ENCODE measurements at places on chromosomes 5 and 9.

DNA sequence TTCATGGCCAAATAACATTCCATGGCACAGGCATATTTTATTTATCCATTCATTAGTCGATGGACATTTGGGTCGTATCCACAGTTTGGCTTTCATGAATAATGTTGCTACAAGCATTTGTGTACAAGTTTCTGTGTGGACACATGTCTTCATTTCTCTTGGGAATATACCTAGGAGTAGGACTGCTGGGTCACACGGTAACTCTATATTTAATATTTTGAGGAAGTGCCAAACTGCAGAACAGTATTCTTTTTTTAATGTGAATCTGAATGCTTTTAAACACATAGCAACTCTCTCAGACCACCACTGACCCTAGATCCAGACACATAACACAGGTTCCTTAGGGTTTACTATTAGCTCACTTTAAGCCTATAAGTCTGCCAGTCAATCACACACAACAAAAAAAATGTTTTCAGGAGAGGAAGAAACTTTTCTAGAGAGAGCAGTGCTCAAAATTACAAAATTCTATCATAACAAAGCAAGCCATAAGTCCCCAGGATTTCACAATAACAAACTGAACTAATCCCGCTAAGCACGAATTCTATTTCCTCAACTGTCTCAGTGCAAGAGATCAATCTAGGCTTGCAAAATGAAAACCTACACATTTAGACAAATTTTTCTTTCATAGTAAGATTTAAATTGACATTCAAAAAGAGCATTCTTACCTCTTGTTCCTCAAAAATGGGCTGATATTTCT is 41.8 kb upstream of the GABBR2 start:
- H3K36me3 ChIP-seq: no peaks in the 10 kb centered on the region
- no peak for DNase-seq
- H3K27ac ChIP-seq: no peak overlapping the region
- no peaks in the 10 kb centered on the region for H3K4me1 ChIP-seq
- no peak overlapping the region for H3K4me3 ChIP-seq

GRCh38 chr9:134557331-134557730 is 84.3 kb upstream of the COL5A1 start:
- DNase-seq: no peak
- H3K36me3 ChIP-seq: no peaks in the 10 kb centered on the region
- no peak overlapping the region for H3K4me3 ChIP-seq
- H3K4me1 ChIP-seq: peaks cover 11% of the 10 kb centered on the region

DNA sequence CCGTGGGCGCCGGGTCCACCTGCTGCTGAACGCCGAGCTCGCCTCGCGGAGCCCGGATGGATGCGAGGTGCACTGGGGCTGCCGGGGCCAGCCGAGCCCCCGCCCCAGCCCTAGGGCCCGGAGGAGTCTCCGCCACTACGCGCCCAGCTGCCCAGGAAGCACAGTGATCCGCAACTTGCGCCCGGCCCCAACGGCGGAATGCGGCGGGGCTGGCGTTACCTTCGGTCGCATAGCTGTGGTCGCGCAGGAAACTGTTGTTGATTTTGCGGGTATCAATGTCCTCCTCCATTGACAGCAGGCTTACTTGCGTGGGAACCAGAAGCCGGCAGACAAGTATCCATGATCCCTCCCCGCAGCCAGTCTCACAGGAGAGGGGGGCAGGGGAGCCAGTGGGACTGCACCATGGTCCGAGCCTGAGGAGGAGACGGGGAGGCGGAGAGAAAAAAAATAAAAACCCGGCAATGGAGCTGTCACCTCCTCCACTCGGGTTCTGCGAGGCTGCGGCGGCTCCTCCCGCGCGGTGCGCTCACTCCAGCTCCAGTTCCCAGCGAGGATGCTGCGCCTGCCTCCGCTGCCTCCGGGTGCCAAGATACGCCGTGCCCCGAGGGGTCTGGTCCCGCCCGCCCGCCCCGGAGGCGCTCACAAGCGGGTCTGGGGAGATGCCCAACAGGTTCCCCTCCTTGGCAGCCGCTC is 628 bp downstream of the PPP2R2B start:
- DNase-seq: no peak
- H3K36me3 ChIP-seq: no peaks in the 10 kb centered on the region
- H3K27me3 ChIP-seq: peaks cover 38% of the 10 kb centered on the region
- peaks cover 21% of the 10 kb centered on the region for H3K4me1 ChIP-seq

GRCh38 chr5:149037817-149038216 is 25.0 kb downstream of the SH3TC2 start:
- H3K36me3 ChIP-seq: no peaks in the 10 kb centered on the region
- no peaks in the 10 kb centered on the region for H3K4me1 ChIP-seq
- DNase-seq: no peak
- no peaks in the 10 kb centered on the region for H3K27me3 ChIP-seq
- peak overlapping the region; percentile 4 for H3K27ac ChIP-seq

GRCh38 chr5:168006456-168007130 is 284.9 kb upstream of the WWC1 start:
- no peak overlapping the region for H3K27ac ChIP-seq
- H3K27me3 ChIP-seq: no peaks in the 10 kb centered on the region

DNA sequence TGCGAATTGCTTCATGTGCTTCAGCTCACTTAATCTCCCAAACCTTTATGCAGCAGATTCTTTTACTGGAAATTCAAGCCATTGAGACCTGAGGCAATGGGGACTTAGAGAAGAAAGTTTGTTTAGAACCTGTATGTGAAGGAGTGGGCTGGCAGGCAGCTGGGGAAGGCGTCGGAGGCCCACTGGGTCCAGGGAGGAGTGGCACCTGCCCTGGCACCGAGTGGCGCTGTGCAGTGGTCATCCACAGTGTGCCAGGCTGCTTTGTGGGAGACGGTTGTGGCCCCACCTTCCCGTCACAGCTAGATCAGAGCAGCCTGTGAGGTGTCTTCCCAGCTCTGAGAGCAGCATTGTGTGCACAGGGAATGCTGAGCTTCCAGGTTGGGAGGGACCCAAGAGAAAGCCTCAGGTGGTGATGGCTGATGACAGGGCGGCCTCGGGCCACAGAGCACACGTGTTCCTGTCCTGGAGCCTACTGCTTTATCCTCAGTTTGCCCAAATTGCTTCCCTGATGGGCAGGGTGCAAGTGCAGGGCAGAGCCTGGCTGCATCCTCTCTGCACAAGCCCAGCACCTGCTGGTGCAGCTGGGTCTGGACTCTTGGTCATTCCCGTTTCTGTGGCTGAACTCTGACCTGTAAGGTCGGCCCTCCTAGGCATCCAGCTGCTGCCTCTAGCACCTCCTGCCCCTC is 175.2 kb downstream of the CACNA1B start:
- H3K27me3 ChIP-seq: peaks cover 43% of the 10 kb centered on the region
- DNase-seq: no peak
- no peaks in the 10 kb centered on the region for H3K36me3 ChIP-seq
- no peak overlapping the region for H3K4me3 ChIP-seq
- H3K27ac ChIP-seq: no peak overlapping the region
- H3K4me1 ChIP-seq: no peaks in the 10 kb centered on the region

DNA sequence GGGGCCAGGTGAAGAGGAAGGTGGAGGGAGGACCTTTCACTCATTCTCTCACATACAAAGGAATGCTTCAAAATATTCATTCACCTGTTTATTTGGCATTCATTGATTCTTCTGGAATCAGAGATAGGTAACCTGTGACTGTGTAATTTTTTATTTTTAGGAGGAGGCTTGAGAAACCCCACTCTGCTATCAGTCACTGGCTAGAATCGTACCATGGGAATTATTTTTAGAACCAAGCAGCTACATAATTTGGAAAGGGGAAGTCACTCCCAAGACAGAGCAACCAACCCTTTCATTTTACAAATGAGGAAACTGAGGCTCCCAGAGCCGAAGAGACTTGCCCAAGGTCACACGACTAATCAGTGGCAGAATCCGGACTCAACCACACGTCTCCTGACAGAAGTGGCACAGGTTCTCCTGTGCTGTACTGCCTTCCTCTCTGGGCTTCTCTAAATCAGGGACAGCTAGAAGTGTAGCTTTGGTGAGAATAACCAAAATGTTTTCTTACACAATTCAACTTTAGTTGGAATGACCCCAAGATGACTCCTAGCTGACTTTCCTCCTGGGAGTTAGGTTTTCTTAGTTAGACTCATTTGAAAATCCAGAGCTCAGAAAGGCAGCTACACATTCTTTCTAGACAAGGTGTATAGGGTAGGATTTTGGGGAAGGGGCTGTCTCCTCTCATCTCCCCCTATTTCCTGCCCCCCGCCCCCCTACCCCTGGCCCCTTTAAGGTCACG is 264.3 kb upstream of the PANK3 start:
- no peak for DNase-seq
- no peaks in the 10 kb centered on the region for H3K36me3 ChIP-seq
- no peaks in the 10 kb centered on the region for H3K27me3 ChIP-seq
- no peaks in the 10 kb centered on the region for H3K4me1 ChIP-seq
- H3K4me3 ChIP-seq: no peak overlapping the region
- H3K27ac ChIP-seq: no peak overlapping the region

DNA sequence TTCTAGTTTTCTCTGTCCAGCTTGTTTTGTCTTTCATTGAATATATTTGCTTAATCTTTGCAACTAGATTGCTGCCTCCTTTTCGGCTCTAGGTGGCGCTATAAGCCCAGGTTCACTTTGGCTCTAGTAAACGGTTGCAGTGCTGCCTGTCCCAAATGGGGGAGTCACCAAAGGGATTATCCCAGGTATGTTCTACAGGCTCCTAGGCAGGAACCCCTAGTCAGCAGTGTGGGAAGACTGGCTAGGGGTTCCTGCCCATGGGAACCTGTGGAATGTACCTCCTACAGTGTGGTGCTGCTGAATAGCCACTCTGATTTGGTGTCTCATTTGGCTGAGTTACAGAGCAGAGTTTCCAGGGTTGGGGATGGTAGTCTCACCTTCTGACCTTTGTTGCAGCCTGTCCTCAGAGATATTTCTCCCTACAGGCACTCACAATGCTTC is 85.2 kb downstream of the ARSB start:
- no peak overlapping the region for H3K27ac ChIP-seq
- no peak overlapping the region for H3K4me3 ChIP-seq
- H3K36me3 ChIP-seq: no peaks in the 10 kb centered on the region

- DNase-seq: no peak
- no peak overlapping the region for H3K4me3 ChIP-seq
- no peak overlapping the region for H3K27ac ChIP-seq
- no peaks in the 10 kb centered on the region for H3K27me3 ChIP-seq
These were observed 253.8 kb downstream of the ZNF608 start for GRCh38 chr5:124492444-124493224.

DNA sequence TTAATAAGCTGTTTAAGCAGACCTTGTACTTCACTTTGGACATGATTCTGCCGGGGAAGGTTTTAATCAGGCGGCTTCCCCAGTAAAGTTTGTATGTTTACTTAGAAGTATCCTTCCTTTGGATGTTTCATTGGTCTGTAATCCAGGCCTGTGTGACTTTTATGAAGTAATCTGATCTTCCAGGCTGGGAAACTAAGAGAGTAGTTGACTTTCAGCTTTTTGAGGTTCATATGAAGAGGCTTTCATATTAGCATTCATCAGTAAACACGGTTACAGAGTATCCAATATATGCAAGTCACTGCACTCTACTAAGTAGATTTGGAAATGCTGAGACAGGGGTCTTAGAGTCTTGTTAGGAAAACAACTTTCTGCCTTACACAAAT is 1.1 kb downstream of the DNAJC21 start:
- no peak for DNase-seq
- H3K27me3 ChIP-seq: no peaks in the 10 kb centered on the region
- peak overlapping the region; percentile 98 for H3K27ac ChIP-seq
- peaks cover 11% of the 10 kb centered on the region for H3K4me1 ChIP-seq

DNA sequence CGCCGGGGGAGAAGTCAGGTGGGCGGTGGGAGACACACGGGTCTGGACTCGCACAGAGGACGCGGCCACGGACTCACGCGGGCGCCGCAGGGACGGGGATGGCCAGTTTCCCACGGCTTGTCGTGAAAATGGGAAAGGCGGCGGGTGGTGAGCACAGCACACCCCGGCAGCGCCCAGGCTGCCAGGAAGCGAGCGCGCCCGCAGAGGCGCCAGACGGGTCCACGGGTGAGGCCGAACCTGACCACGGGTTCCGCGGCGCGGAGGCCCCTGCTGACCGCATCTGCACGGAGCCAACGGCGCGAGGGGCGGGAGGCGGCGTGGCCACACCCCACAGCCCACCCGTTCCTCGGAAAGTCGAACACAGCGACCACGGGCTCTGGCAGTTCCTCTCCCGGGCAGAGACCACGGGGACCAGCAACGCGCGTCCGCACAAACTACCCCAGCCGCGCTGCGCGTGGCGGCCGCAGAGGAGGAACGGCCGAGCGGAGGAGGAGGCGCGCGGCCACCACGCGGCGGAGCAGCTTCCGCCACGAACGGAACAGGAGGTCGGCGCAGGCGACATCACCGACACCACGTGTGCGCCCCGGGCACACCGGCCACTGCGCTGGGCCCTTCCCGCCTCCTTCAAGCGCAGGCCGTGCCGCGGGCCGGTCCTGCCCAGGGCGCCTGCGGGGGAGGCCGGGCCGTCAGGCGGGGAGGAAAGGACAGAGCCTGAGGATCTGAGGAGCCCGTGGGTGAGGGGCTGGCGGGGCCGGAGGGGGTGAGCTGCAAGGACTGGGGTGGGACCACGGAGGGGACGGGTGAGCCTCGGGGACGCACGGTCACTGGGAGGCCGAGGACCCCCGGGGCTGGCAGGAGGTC is 5.6 kb downstream of the EXD3 start:
- H3K4me1 ChIP-seq: peaks cover 17% of the 10 kb centered on the region
- no peak for DNase-seq
- H3K4me3 ChIP-seq: peak overlapping the region; percentile 48
- H3K36me3 ChIP-seq: peaks cover 20% of the 10 kb centered on the region
- H3K27ac ChIP-seq: no peak overlapping the region

DNA sequence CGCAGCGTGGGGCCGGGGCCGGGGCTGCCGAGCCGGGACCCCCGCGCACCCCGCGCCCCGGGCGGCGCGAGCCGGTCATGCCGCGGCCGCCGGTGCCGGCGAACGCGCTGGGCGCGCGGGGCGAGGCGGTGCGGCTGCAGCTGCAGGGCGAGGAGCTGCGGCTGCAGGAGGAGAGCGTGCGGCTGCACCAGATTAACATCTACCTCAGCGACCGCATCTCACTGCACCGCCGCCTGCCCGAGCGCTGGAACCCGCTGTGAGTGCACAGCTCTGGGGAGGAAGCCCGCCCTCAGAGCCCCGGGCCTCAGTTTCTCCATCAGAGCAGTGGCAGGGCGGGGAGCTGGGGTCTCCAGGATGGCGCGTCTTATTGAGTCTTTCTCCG is 335 bp downstream of the GALNT12 start:
- no peak for DNase-seq
- H3K27me3 ChIP-seq: no peaks in the 10 kb centered on the region
- peak overlapping the region; percentile 80 for H3K27ac ChIP-seq

DNA sequence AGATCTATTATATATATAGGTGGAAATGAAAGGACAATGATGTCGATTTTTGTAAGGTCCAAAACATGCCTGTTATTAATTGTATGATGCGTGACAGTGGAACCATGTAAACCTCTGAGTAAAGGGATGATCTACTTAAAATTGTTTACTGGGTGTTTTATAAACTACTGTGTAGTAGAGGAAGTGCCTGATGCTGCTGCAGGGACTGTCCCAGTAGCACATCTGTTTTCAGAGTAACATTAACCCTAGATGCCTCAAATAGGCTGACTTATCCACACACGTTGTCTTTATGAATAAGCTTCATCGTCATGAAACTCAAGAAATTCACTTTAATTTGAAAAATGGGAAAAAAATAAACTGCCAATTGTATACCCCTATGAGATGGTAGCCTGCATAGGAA is 1.7 kb downstream of the CAMK4 start:
- no peaks in the 10 kb centered on the region for H3K36me3 ChIP-seq
- no peak overlapping the region for H3K4me3 ChIP-seq
- peaks cover 32% of the 10 kb centered on the region for H3K27me3 ChIP-seq
- DNase-seq: no peak

Data from esophagus squamous epithelium (tissue), 5 donors.